ENCODE measurements at places on chromosomes 5 and 9.

- no peak for DNase-seq
Observed at GRCh38 chr9:84937180-84937579, 267.7 kb downstream of the NTRK2 start.

DNA sequence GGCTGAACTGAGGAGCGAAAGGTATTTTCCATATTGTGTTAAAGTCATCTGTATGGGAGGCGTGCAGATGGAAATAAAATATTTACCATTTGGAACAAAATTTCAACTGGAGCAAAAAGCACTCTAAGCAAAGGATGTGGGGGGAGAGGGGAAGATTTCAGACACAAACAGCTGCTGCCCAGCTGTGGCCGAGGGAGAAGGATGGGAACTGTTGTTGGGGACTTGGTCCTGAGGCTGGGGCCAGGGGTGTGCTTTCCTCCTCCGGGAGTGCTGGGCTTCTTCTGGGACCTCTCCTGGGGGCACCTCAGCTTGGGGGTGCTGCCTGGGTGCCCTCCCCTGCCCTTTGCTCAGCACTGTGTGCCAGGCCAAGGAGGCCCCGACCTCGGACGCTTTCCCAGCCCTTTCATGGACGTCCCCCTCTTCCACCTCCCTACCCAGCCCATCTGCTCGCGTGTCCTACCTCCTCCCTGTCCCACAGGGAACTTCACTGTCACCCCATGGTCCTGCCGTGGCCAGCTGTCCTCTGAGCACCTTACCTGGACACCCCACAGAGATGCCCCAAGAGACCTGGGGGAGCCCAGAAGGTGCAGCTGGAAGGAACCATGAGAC is 101.9 kb upstream of the COL5A1 start:
- no peak for DNase-seq

GRCh38 chr9:137919649-137920141 is 42.1 kb downstream of the CACNA1B start:
- no peak for DNase-seq

DNA sequence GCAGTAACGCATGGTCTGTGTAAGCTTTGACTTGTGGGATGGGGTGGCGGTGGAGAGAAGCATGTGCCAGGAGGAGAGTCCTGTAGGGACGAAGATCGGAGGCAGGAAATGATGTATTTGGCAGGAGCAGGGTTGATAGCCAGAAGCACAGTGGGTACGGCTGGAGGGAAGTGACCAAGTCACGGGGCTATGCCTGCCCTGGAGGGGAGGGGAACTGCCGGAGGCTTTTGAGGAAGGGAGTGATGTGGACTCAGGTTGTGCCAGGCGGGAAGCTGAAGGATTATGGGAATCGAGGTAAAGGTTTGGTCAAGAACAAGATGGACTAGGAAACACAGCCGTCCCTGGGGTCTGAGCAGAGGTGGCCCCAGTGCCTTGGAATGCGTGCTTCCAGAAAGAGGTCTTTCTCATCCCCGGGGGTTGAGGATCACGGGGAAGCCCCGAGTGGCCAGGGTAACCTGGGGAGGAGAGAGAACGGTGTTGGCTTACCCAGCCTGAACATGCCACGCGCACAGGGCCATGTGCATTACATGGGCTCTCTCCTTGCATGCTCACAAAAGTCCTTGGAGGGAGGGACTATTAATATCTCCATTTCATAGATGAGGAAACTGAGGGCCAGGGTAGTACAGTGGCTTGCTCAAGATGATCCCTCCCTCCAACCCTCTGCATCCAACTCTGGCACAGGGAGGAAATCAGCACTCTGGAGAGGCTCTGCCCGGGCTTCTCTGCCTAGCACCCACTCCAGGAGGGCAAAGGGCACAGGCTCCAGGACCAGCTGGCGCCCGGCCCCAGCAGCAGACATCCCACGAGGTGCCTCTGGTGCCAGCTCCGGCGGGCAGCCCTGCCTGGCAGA is 253.8 kb downstream of the PBX3 start:
- DNase-seq: no peak

- no peak for DNase-seq
Observed at GRCh38 chr9:37107701-37108100, 12.7 kb upstream of the ZCCHC7 start.

Data from stimulated activated naive CD8-positive, alpha-beta T cell treated with anti-CD3 and anti-CD28 coated beads, Interleukin-15, Interleukin-2, amounts not matched to agents 100 U/mL and 50 U/mL, for 24 hours (primary cell).